ENCODE measurements at places on chromosomes 5 and 9.

DNA sequence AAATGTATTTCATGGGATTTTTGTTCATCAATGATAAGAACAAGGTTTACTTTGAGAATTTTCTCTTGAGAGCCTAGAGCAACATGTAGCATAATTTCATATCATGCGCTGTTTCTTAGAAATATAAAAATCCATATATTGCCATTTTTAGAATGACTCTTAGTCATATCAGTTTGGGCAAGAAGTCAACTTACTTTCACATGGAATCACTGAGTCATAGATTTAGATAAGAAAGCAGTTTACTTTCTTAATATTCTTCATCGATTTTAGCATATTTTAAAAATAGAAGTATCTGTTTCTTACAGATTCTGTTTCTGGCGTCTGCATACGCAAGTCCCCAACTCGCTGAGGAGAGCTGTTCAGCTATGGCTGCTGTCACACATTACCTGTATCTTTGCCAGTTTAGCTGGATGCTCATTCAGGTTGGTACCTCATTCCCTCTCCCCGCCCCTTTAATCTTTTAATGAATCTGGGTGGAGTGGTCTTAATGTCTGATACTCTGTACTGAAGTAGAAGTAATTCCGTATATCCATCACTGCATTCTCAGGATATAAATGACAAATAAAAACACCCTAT is 406.6 kb downstream of the ADGRV1 start:
- no peak for DNase-seq

- DNase-seq: no peak
These were observed 104.6 kb downstream of the CACNA1B start for GRCh38 chr9:137982200-137982599.

DNA sequence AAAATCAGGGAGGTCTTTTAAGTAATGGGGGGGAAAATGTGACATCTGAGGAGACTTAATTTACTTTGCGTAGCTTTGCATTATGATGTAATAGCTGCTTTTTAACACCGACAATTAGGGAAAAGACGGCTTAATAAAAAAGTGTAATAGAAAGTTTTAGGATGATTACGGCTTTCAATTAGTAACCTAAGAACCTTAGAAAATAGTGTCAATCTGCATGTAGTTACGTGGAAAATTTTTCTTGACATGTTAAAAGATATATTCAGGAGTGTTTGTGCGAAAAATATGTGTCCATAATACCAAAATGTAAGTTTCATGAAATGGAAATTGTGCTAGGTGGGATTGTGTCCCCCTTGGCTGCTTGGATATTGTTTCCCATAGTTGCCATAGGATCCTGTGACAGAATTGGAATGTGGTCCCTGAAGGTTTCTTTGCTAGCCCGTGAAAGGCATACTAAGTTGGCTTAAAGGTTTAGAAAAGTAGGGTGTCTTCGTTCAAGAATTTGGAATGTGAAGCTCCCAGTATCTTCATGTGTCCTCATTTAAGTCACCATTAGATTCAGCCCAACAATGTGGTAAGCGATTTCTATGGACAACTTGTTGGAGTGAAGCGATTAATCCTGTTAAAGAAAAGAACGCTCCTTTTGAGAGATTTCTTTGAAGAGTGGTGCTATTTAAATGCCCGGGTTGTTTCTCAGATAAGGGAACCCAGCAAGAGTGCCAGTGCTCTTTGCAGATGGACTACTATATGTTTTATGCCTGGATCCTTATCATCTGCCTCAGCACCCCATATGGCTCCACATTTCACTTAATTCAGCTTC is 2.0 kb downstream of the RGMB start:
- DNase-seq: no peak

- DNase-seq: no peak
These were observed 34.1 kb upstream of the CPLX2 start for GRCh38 chr5:175837171-175837699.

DNA sequence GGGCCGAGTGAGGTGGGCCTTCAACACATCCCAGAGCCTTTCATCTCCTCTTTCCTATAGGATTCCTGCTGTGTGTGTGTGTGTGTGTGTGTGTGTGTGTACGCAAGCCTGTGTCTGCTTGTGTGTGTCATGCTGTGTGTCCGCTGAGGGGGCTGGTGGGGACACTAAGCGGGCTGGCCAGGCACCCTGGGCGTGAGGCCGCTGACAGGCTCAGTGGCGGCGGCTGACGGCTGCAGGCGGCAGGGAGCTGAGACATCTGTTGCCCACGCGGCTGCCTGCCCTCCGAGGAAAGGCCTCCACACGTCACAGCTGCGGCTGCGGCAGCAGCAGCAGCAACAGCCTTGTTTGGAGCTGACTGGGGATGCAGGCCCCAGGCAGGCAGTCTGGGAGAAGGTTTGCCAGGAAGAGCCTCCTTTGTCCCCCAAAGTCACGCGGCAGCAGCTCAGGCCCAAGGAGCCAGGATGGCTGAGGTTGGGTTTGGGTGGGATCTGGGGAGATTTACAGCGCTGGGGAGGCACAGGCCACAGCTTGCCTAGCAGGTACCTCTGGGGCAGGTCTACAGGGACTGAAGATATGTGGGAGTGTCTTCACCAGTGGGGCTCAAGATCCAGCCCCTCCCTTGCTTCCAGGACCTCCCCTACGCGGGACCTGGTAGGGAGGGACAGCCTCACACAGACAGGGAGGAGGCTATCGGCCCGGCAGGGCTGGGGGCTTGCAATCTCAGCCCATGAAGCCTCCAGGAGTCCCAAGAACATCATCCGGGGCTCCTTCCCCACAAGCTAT is 1.8 kb downstream of the PDLIM4 start:
- no peak for DNase-seq

GRCh38 chr9:83239747-83240146 is 176.8 kb upstream of the RASEF start:
- no peak for DNase-seq

DNA sequence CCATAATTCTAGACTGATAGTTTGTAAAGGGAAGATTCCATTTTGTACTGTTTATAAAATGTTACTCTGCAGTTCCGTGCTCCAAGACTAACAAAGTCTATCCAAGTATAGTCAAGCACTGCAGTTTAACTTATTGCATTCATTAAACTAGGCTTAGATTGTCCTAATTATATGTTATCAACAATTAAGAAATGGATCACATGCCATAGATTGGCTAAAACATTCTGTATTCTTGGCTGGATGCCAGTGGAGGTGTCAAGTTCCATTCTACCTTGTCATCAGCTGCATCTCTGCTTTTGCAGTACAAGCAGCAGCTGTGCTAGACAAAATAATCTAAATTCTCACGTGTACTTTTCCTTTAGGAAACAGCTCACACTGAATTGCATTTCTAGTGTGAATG is 69.4 kb upstream of the MEF2C start:
- no peak for DNase-seq

DNA sequence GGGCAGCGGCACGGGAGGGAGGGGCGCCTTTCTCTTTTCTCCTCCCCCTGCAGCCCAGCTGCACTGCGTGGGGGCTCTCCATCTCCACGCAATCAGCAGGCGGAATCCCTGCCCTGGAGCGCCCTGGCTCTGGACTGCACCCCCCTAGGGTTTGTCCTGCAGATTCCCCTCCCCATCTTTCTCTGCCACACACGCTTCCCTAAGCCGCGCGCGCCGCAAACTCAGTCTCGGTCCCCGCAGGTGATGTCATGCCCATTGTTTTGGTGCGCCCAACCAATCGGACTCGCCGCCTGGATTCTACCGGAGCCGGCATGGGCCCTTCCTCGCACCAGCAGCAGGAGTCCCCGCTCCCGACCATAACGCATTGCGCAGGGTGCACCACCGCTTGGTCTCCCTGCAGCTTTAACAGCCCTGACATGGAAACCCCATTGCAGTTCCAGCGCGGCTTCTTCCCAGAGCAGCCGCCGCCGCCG is at the start of gene KCNN2:
Gene KCNN2, plus strand, starts transcription at position 347 of the 473 bp plus-strand sequence. Its CDS starts 70 bp downstream, at position 417.
- no peak for DNase-seq

GRCh38 chr5:98588215-98588614 is 185.2 kb upstream of the RGMB start:
- no peak for DNase-seq

DNA sequence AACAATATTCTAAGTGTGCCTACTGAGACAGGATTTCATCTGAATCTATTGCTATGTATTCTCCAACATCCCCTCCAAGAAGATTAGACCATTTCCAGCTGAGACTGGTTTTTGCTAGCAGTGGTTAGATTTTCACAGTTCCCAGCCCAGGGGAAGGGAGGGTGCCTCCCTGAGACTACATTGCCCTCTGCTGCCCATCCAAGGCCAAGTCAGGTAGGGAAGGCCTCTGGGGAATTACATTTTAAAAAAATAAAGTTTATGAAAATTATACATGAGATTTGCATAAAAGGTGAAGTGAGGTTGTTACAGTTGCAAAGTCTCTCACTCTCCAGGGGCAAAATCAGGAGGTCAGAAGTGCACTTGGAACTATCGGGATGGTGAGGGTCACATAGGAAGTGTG is 28.0 kb upstream of the SYK start:
- DNase-seq: no peak

GRCh38 chr5:111887706-111888105 is 130.7 kb upstream of the NREP start:
- DNase-seq: no peak

DNA sequence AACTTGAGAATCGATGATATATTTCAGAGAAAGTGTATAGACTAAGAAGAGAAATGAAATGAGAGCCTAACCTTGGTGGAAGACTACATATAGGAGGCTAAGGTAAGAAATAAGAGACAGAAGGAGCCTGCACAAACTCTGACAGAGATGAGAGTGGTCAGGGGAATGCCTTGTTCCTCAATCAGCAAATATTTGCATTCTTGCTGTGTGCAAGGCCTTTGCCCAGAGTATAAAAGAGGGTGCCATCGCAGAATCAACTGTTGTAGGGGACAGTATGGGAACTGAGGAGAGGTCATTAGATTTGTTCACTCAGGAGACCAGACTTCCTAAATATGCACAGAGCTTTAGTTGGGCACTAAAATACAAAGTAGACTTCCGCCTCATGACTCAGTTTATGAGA is 137.2 kb downstream of the ATG10 start:
- no peak for DNase-seq

All from stimulated activated CD4-positive, alpha-beta T cell treated with anti-CD3 and anti-CD28 coated beads, Interleukin-15, amount 100 ng/mL, for 48 hours (primary cell).